ENCODE measurements at places on chromosomes 4 and X. TPM values are rescaled to one million over a fixed set of nuclear protein-coding genes. Genes with fewer than 3 reads are reported as not detected.

DNA sequence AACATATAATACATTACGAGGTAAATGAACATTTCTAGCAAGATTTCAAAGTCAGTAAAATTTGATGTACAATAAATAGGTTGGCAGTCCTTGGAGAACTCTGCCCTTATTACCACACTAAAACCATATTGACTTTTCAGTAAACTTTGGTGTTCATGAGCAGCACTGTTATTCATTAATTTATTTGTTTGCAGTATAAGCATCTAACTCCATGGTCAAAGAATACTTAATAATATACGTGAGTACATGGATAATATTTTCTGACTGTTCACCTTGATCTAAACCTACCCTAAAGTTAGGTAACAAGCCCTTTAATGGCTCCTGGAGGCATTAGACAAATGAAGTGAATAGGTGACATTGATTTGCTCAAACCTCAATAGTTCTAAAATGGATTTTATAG lies 817.2 kb upstream of the FTHL17 start:
- DNase-seq: no peak

DNA sequence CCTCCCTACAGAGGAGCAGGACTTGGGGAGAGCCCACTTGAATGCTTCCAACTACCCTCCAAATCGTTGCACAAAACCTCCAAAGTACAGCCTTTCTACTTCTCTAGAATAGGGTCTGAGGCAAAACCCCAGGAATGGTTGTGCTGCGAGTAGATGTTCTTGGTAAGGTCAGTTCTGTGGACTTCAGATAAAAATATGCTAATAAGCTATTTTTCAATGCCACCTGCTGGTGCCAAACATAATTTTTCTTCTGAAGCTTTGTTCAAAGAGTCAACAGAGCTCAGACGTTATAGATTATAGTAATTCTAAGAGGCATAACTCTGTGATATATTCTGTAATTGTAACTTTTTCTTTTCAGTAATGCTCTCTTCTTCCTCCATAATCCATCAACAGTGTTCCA lies 425.7 kb downstream of the GPAT3 start:
- no peak for DNase-seq

GRCh38 chr4:25163196-25163595 lies 2.9 kb upstream of the SEPSECS start:
- no peak for DNase-seq

GRCh38 chrX:103686199-103687072 lies at the start of gene MORF4L2:
TSS of gene MORF4L2 (minus strand) at chrX:103686699. CDS start at chrX:103677027, 9,672 bp downstream.
- DNase-seq: peak; percentile 93

The XAGE1A gene
- total RNA-seq: not detected

- no peak for DNase-seq
Observed at GRCh38 chr4:65599340-65599739, 70.9 kb downstream of the EPHA5 start.

GRCh38 chr4:72971572-72971971 lies 97.9 kb downstream of the COX18 start:
- DNase-seq: no peak

GRCh38 chrX:70424801-70425200 lies 1.7 kb downstream of the GDPD2 start:
- no peak for DNase-seq

- DNase-seq: no peak
Observed at GRCh38 chr4:159476886-159477285, 374.0 kb downstream of the RAPGEF2 start.

The RBMXL3 gene
- not detected for total RNA-seq

DNA sequence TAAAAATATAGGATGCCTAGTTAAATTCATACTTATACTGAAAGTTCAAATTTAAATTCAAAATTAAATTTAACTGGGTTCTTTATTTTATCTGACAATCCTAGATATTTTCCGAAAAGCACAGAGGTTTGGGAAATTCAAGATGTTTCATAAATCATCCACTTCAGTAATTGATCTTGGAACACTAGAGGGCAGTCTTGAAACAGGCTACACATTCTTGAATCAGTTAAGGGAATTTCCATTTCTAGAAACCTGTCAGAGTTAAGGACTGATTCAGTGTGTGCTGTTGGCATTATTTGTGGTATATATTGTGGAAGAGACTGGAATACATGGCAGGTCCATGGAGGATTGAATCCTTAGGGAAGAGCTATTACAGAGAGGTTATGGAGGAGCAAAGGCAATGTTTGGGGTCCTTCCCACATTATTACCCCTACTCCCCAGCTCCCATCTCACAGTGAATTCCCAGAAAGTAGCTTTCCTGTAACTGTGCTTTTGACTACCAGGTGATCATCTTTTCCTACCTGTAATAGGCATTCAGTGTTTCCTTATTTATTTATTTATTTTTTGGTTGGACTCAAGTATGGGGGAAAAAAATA lies 92.9 kb downstream of the EGF start:
- DNase-seq: peak; percentile 69

- DNase-seq: no peak
Observed at GRCh38 chr4:55002431-55002830, 123.0 kb downstream of the KDR start.

- no peak for DNase-seq
Observed at GRCh38 chrX:72620550-72621145, 48.0 kb upstream of the HDAC8 start.

The PTTG2 gene
- total RNA-seq: 3.2 TPM

DNA sequence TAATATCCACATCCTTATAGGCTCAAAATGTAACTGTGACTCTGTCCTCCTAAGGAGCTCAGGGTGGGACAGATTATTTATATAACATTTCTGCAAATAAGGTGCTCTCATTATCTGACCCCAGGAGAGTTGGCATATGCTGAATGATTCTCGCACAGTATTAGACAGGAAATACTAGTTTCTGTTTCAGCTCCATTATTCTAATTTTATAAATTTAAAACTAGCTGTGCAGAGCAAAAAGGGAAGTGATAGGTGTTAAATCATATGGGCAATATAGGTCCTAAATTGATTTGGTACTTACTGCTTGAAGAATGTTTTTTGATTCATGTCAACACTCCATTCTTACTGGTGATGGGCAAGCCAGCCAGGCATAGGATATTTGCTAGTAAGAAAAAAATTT lies 141.5 kb downstream of the GLRA2 start:
- no peak for DNase-seq

DNA sequence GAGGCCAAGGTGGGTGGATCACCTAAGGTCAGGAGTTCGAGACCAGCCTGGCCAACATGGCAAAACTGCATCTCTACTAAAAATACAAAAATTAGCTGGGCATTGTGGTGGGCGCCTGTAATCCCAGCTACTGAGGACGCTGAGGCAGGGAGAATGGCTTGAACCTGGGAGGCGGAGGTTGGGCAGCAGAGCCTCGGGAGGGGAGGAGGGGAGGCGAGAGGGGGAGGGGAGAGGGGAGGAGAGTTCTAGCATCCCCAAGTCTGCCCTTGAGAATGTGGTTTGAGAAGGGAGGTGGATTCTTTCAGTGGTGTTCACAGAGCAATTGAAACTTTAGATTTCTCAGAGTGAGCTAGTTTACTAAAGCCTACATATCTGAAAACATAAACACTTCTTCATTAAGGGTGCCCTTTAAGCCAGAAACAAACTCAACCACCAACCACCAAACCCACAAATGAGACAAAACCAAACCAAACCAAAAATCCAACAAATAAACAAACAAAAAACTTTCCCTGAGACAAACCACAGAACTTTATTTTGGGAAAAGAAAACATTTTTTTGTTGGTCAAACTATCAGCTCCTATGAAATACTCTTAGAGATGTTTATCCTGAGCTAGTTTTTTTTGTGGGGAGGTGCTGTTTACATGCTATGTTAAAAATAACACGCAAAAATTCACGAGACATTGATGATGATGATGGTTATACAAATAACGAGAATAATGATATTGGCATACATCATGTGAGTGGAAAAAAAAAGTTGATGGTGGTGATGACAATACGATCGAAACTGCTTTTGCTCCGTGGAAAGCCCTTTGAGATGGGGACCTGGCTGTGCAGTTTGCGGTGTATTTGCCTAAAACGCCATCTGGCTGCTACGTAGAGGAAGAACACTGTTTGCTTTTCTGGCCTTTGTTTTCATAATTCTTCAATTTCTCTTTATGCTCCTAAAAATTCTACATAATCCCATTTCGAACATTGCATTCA lies 98.2 kb upstream of the PRKX start:
- peak; percentile 72 for DNase-seq

DNA sequence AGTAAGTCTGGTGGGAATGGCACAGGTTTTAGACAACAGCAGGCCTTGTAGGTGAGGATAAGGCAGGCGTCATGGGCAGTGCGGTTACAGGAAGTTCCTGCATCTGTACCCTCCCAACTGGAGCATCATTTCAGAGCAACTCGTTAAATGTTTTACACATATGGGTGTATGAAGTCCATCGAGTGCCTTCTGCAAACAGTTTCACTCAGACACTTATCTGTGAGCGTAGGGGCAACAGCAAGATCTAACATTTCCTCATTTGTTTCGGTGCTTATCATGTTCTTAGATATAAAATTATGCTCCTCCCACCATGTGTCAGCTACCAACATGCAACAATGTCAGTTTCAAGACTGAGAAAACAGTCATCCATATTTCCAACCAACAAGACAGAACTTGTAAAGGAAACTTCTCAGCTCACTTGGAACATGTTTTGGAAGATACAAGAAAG lies 69.9 kb downstream of the ELOVL6 start:
- DNase-seq: no peak

- no peak for DNase-seq
Observed at GRCh38 chrX:149950681-149951080, 12.4 kb upstream of the EOLA2 start.

DNA sequence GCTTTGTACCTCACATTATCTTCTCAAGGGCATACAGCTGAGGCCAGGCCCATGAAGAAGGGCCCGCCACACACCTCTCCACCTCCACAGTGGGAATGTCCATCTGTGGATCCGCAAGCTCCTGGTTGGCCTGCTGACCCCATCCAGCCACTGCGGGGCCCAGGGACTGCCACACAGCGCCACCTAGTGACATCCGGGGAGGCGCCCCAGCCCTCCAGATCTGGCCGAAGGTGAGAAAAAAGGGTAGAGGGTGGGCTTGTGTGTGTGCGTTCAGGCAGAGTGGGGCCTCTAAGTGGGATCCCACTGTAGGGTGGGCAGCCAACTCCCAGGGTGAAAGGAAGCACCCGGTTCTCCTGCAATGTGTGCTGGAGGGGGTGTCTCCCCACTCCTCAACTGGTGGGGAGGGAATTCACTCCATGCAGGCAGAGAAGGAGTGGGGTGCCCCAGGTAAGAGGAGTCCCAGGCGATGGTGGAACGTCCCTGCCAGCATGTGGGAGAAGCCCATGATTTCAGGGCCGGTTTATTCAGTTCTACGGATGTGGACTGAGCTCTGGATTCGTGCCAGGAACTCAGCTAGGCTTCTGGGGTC lies 117.3 kb downstream of the ENPP6 start:
- DNase-seq: no peak

The MFAP3L gene
- total RNA-seq: 3.2 TPM

GRCh38 chr4:21569638-21570037 lies 378.9 kb downstream of the KCNIP4 start:
- no peak for DNase-seq

- DNase-seq: no peak
Observed at GRCh38 chr4:172857026-172857425, 311.6 kb upstream of the GALNT7 start.

- DNase-seq: peak; percentile 55
Observed at GRCh38 chr4:7416745-7417432, 17.8 kb downstream of the PSAPL1 start.

GRCh38 chr4:177562859-177563258 lies 120.6 kb upstream of the AGA start:
- no peak for DNase-seq

The CXCL10 gene
- 117 TPM for total RNA-seq

The TNIP2 gene
- total RNA-seq: 89.3 TPM

The SMIM43 gene
- total RNA-seq: not detected

DNA sequence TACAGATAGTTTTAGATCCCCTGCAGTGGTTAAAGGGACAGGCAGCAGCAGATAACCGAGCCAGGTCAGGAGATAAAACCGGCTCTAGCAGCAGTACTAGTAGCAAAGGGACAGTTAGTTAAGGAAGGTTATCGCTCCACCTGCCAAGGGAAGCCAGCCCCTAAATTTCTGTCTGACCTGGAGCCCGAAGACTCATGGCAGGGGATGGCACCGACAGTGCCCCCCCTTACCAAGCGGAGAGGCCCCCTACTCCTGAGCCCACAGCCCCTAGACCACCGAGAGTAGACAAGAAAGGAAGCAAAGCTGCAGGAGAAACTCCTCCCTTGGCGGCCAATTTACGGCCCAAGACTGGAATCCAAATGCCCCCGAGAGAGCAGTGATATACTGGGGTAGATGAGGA lies 61.3 kb upstream of the MAGEC2 start:
- DNase-seq: no peak

The TMPRSS11F gene
- not detected for total RNA-seq

- DNase-seq: no peak
Observed at GRCh38 chrX:136491832-136492231, 4.1 kb downstream of the BRS3 start.

DNA sequence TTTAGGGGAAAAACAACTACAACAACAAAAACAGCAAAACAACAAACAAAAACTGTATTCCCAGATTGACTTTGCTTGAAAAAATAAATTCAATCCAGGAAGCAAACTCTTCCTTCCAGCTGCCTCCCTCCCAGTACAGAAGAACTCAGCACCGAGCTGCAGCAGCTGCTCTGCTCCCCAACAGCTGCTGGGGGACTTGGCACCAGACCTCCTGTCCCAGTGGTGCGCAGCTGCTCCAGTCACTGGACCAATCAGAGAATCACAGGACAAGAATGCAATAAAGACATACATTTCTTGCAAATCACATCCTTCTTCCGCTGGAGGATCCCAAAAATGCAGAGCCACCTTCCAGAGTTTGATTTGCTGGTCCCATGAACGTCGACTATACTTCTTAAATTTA lies 11.8 kb upstream of the FAM53A start:
- no peak for DNase-seq

DNA sequence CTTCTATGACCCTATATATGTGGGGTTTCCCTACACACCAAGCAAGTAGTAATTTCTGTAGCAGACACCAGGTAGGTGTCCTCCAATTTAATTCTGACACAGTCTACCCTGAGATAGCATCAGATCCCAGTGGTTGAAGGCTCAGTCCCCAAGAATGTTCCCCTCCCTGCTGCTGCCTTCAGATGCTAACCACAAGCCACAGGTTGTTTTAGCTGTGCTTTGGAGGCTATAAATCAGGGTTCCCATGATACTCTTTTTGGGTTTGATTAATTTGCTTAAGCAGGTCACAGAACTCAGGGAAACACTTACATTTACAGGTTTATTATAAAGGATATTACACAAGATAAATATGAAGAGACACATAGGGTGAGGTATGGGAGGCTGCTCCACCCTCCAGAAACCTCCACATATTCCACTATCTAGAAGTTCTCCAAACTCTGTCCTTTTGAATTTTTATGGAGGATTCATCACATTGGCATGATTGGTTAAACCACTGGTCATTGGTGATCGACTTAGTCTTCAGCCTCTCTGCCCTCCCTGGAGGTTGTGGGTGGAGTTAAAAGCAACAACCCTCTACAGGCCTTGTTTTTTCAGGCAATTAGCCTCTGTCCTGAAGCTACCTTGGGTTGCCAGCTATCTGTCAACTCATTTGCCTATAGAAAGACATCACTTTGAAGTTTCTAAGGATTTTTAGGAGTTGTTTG lies 50.8 kb downstream of the GRIA2 start:
- DNase-seq: no peak

GRCh38 chrX:9847071-9847470 lies 60.8 kb downstream of the SHROOM2 start:
- DNase-seq: no peak

GRCh38 chrX:7574325-7574724 lies 268.6 kb upstream of the VCX start:
- DNase-seq: no peak

Data from natural killer cell treated with Interleukin-12 subunit alpha and Interleukin-12 subunit beta and Interleukin-15 and Interleukin-18, amount 100 ng/mL, for 72 hours (primary cell).